ENCODE measurements at places on chromosomes 13 and 19.
A peak's percentile ranks its signal among the peaks of the same experiment; 100 is the strongest.

- no peak for DNase-seq
Observed at GRCh38 chr13:46496086-46496485, 56.9 kb upstream of the LRCH1 start.

DNA sequence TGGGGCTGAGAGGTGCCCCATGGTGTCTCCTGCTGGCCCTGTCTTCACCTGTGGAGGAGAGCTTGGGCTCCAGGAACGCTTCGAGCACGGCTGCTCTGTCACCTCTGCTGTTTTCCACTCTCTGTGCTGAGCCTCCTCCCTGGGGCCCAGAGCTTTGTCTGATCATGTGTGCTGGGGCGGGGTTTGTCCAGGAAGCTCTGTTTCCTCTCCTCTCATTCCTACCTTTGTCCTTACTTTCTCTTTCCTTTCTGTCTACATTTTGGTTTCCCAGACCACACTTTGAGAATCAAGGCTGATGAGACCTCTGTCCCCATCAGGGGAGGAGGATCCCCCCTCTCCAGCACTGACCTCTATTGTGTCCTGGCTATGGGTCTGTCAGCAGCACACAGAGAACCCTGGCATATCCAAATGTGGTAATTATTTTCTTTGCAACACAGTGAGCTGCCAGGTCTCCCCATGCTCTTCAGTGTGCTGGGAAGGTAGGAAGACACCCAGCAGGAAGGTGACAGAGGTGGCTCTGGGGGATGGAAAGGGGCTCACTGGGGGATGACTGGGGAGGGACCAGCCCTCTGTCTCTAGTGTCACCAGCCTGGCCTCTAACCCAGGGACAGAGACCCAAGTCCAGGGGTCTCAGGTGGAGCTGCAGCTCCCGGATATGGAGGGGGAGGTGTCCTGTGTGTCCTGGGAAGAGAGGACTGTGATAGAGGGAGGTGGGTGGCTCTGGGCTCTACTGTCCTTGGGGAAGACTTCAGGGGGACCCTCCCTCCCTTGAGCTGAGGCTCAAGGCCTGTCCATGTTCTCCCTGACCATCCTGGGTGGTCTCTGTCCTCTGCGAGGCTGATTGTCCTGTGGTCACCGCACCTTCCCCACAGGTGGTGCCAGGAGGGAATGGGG lies at the start of gene CEACAM1:
CEACAM1 (minus strand) TSS at position 128 of the 894 bp plus-strand sequence; CDS start at position 21, 107 bp downstream.
- DNase-seq, result peak; percentile 43

GRCh38 chr13:19089315-19089714 lies 92.3 kb downstream of the TUBA3C start:
- DNase-seq, result no peak

DNA sequence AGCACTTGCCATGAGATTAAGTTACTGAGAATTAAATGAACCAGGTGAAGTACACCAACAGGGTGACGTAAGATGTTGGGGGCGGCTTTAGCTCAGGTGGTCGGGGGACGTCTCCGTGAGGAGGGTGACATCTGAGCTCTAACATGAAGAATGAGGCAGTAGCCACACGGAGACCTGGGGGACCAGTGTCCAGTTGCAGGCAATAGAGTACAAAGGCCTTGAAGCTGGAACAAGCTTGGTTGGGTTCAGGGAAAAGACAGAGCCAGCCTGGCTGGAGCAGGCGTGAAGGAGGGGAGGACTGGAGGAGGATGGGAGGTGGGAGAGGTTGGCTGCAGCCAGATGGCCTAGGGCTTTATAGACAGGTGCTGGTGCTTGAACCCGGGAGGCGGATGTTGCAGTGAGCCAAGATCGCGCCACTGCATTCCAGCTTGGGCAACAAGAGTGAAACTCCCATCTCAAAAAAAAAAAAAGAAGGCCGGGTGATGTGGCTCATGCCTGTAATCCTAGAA lies 1.6 kb downstream of the SPINT2 start:
- DNase-seq, result no peak

- no peak for DNase-seq
Observed at GRCh38 chr19:17073869-17074633, 1.2 kb downstream of the HAUS8 start.

Data from CD4-positive, alpha-beta T cell treated with Interleukin-15 for 4 hours (primary cell).